Nucleus accumbens (tissue), 56 donors: ENCODE measurements at places on chromosomes 6 and 20.

- no peak for DNase-seq
Observed at GRCh38 chr20:289693-290083, 862 bp downstream of the C20orf96 start.

- no peak for DNase-seq
Observed at GRCh38 chr20:35318502-35319157, 26.4 kb upstream of the FAM83C start.

DNA sequence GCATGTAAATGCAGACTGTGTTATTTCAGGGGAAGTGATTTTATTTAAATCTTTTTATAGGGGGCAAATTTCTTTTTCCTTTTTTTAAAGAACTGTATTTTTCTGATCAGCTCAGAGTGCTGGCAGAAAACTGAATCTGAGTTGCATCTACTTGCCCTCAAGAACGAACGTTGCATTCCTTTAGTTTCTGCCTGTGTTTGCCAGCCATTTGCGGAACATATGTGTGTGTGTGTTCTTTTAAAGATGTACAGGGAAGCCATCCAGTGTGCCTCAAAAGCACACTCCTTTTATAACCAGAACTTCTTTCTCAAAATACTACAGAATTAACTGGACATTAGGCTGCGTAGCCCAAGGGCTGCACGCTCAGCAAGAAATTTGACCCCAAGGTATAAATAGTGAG, 25.8 kb upstream of the INSM1 start:
- DNase-seq: no peak

- no peak for DNase-seq
Observed at GRCh38 chr20:64082820-64083377, 1.3 kb downstream of the LKAAEAR1 start.

DNA sequence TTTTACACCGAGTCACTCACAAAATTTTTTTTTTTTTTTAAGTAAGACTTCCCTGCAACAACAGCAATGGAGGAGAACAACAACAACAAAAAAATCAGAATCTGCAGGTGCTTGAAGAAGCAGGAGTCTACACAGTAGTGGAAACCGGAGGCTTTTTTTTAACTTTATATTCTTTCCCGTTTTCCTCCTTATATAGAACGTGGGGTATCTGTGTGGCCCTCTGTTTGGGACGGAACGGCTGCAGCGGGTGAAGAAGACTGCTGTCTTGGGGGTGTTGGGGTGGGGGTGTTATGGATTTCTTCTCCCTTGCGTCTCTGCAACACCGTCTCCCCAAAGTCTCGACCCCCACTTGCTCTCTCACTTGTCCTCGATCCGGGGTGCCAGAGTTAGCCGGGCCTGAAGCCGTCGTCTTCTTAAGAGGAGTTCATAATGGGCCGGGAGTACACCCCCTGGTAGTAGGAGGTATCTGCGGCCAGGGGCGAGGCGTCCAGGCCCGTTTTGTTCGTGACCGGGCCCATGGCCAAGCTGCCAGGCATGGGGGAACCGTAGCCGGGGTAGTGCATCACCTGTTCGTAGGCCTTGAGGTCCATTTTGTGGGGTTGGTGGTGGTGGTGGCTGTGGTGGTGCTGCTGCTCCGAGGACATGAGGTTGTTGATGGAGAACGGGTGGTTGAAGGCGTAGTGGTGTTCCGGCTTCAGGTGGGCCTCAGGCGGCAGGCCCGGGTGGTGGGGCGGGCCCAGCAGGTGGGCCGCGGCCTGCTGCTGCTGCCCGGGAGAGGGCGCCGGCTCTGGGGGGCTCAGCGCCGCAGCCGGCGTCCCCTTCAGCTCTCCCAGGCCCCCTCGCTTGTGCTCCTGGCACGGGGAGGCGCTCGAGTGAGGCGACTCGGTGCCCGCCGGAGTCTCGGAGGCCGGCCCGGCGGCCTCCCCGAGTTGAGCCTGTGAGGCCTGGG, 2.7 kb downstream of the FOXA2 start:
- no peak for DNase-seq

GRCh38 chr6:22886650-22887581, 317.6 kb downstream of the HDGFL1 start:
- no peak for DNase-seq

- peak; percentile 78 for DNase-seq
Observed at GRCh38 chr6:83708970-83709747, at the start of gene SNAP91. TSS of gene SNAP91 (minus strand) at chr6:83709101. CDS start at chr6:83707927, 1,174 bp downstream.

GRCh38 chr6:3124667-3125066, 6.2 kb downstream of the BPHL start:
- no peak for DNase-seq

DNA sequence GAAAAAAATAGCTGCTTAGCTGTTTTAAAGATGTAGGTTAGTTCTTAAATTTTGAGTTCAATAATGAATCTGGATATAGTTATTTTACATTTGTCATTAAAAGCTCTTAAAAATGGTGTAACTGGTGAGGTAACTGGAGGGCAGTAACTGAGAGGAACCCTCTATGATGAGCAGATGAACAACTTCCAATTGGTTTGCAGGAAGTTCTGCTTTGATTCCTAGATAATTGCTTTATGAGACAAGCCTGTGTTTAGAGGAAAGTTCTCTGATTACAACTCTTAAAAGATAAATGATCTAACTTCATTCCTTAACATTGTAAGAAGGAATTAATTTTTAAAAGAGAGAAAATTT, 8.5 kb downstream of the MYLIP start:
- no peak for DNase-seq

DNA sequence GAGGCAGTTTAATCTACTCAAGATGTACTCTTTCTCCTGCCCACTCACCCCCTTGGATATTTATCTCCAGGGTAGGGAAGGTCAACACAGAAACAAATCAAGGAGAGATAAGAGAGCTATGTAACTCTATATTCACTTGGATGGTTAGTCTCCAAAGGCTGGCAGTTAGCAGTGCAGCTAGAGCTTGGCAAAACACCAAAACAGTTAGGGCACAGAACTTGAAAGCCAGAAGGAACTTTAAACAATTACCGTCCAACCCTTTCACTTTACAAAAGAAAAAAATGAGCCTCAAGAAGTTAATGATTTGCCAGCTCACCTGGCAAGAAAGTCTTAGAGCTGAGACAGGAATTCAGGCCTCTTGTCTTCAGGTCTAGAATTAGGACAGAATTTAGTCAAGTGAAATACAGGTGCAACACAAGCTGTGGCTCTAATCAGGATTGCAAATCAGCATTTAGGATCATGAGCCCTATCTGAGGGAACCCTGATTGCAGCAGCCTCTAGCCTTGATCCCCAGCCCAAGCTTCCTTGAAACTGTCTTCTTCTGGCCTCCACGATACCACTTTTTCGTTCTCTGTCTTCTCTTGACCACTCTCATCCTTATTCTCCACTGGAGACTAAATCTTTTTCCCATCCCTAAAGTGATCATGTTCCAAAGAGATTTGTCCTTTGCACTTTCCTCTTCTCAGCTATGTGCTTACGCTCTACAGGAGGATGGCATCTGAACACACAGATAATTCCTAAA, 14.9 kb downstream of the NEDD9 start:
- no peak for DNase-seq

- DNase-seq: peak; percentile 14
Observed at GRCh38 chr6:43496370-43497128, 13.6 kb downstream of the LRRC73 start.

DNA sequence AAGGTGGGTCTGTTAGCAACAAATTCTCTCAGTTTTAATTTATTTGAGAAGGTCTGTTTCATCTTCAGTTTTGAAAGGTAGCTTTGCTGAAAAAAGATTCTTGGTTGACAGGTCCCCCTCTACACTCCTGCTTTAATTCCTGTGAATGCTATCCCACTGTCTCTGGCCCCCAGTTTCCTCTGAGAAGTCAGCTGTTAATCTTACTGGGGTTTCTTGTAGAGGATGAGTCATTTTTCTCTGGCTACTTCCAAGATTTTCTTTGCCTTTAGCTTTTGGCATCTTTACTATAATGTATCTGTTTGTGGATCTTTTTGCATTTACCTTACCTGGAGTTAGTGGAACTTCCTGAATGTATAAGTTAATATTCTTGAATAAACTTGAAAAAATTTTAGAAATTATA, 122.7 kb downstream of the MMS22L start:
- DNase-seq: no peak

DNA sequence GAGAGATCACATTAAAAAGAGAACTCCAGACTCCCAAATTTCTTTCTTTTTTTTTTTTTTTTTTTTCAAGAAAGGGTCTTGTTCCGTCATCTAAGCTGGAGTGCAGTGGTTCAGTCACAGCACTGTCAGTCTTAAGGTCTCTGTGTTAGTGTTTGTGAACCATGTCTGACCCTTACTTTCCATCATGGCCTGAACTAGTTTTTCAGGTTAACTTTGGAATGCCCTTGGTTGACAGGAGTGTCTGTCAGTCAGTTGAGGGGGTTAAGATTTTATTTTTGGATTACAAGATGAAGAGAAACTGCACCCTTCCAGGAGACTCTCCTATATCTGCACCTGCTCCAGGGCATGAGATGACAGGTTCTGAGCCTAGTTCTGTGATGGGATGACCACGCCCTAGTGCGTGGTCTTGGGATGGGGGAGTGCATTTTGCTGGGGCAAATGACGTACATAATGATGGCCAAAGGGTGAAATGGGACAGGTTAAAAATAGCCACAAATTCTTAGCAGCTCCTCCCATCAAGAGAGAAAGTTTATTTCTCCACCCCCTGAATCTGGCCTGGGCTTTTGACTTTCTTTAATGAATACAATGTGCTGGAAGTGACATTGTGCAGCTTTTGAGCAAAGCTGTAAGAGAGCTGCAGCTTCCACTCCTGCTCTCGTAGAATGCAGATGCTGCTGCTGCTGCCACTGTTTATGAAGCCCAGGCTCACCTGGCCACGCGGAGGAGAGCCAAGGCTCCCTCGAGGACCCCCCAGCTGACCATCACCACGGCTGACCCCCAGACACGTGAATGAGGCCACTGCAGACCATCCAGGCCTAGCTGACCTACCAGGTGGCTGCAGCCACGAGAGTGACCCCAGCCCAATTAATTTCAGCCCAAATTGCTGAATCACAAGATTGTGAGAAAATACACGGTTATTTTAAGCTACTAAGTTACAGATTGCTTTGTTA, 29.7 kb upstream of the FAM50B start:
- DNase-seq: no peak

DNA sequence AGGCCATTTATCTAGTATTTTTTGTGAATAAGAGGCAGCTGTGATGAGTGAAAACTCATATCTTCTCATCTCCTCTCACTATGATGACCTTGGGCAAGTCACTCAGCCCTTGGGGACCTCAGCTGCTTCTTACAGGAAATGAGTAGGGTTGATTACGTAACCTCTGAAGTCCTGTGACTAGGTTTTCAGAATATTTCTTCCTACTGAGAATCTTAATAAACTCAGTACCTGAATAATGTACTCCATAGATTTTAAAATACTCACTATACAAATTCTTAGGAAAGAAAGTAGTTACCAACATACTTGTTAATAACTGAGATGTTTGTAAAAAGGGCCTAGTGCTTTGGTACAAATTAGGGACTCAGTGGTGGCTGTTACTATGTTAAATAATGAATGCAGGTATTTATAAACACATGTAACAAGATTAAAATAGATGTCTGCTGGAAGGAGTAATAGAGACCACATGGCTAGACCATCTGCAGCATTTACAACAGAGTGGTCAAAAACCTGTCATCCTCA, 60.9 kb downstream of the RPRD1B start:
- DNase-seq: no peak
